ENCODE measurements at places on chromosomes 6 and 20.

DNA sequence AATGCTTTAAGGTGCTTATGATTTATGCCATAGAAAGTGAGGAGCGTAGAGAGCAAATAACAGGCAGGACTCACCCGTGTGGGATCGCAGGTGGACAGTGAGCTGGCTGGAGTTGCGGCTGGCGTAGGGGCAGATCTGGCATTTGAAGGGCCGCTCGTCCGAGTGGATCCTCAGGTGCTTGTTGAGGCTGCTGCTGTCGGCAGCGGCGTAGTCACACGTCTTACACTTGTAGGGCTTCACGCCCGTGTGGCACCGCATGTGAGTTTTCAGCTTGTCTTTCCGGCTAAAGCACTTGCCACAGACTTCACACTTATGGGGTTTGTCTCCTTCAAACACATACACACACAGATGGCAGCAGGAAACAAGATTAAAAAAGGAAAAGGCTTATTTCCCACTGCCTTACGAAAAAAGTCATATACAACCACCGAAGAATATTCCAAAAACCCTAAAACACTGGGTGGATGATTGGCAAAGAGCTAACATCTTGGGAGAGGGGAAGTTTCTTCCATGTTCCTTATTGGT is 31.5 kb downstream of the ZFP64 start:
- no peak for DNase-seq

DNA sequence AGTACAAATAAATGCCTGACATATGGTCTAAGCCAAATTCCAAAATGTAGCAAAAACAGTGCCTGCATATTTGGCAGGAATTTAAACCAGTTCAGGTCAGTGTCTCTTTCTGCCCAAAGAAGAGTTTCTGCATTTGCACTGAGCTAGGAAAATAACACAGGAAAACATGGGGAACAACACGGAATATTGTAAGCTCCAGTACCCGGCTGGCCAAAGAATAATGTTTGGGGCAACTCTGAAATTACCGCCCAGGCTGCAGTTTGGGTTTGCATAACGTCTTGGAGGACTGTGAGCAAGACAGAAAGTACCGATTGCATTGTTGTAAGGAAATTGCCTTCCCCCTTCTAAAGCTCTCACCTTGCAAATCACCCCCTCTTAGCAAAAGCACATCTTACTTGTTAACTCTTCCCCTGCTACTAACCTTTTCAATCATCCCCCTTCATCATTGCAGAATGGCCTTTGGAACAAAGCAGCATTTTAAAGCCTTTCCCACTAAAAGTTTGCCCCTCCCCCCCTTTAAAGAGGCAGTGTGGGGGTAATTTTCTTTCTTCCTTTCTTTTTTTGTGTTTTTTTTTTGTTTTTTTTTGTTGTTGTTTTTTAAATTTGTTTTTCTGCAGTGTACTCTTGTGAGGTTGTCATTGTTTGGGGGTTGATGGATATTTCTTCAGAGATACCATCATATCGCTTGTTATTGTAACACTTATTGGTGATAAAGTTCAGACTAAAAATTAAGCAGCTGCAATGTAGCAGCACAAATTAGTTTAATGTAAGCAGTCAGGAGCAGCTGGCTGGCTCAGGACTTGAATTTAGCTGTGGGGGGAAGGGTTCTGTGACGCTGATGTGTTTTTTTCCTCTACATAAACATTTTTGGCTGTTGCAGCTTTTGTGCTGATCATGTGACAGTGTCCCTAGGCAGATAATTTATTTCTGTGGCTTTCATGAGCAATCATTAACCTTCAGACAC is 100.0 kb upstream of the CITED2 start:
- peak; percentile 33 for DNase-seq

DNA sequence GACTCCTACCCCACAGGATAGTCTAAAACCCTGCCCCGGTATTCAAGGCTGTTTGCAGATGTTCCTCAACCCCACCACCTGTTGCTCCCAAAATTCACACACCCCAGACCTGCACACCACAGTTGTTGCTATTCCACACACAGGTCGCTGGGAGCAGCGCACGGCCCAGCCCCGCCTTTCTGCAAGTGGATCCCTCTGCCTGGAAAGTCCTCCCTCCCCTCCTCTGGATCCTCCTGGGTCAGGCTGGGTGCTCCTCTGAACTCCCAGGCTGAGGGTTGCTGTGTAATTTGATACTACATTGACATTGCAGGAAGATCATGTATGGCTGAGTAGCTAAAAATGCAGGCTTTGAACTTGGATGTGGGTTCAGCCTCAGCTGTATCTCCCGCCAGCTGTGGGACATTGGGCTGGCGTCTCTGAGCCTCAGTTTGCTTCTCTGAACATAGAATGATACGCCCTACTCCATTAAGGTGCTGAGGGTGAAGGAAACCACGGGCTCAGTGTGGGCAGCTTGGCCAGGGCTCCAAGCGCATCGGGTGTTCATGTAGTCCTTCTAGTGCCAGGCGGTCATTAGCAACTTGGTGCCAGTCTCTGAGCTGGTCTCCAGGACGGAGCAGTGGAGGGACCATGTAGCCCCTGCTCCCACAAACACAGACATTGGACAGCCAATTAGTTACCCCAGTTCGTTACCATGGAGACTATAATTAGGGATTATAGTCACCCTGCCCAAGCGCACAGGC is 13.9 kb upstream of the CCN5 start:
- DNase-seq = peak; percentile 57

DNA sequence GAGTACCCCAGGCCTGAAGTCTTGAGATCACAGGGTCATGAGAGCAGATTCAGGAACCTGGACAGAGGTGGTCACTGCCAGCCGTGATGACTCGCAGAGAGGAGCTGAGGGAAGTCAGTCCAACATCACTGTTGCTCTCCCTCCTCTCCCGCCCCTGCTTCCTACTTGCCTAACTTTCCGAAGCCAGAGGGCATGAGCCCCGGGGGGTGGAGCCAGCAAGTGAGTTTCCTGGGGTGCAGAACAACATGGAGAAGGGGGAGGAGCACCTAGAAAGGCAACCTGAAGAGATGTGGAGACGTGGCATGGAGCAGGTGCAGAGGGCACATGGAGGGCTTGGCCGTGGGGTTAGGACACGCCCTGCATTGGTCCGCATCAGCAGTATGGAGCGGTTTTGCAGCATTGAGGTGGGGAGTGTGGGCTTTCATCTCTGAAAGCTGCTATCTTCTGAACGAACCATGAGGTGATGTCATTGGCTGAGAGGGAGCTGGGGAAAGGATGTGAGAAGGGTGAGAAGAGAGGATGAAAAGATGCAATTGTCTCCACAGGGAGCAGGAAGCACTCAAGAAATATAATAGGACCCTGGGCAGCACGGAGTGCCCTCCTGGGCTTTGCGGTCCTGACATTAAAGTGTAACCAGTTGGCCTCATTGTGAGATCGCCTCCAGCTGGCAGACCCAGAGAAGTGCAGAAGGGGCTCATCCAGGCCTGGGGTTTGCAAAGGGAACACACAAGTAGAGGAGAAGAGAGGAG is 25.0 kb downstream of the GDAP1L1 start:
- no peak for DNase-seq

- DNase-seq = no peak
Measured at GRCh38 chr20:33977535-33977934, 16.2 kb upstream of the RALY start.

DNA sequence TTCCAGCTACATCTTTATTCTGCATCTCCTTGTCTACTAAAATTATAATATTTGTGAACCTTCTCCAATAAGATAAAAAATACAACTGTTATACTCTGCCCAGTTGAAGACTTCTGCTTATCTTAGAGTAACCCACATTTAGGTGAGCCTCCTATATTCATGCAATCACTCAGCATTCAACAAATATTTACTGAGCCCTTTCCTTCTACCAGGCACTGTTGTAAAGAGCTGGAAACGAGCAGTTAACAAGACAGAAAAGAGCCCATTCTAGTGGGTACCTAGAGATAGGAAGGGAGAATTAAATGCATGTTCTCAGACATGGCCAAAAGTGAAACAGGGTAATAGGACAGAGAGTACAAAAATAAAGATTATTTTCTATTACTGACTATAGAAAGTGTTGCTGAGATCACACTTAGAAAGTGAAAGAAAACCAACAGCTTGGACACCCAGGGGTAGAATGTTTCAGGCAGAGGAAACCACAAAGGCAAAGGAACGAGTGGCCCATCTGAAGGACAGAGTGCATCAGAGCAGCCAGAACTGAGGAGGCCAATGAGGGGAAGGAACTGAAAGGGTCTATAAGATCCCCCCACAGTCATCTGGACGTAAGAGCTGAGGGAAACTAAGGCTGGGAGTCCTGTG is 50.8 kb upstream of the SMLR1 start:
- no peak for DNase-seq

DNA sequence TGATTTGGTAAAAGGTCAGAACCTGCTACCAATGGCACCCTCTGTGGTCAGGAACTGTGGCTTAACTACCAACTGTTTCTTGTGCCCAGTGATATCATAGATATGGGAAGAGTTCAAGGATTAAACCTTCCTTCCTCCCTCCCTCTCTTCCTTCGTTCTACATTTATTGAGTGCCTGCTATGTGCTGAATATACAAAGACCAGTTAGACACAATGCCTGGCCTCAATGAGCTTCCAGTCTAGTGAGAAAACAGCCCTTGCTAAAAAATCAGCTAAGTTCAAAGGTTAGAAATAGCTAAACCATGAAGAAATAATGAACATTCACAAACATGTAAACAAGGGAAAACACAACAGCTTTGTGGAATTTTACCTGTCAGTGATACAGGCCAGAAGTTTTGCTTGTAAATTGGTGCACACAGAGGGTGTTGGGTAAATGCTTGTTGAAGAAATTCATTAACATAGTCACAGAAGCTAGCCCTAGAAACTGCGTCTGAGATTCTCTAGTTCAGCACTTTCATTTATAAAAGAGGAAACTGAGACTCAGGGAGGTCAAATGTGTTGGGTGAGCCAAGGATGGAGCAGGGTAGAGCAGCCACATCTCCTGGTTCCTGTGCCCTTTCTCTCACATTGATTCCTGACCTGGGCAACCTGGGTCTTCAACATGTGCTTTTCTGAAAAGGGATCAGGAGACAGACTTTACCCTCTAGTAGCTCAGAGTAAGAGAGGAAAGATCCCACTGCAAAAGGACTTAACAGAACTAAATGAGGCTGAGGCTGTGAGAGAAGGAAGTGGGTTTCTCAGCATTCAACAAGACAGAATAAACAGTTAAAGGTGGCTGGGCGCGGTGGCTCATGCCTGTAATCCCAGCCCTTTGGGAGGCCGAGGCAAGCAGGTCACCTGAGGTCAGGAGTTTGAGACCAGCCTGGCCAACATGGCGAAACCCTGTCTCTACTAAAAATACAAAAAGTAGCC is 14.4 kb upstream of the FOXO3 start:
- no peak for DNase-seq

- DNase-seq = no peak
Measured at GRCh38 chr6:25536781-25537180, 115.2 kb upstream of the SCGN start.

- peak; percentile 24 for DNase-seq
Measured at GRCh38 chr20:258963-259362, 1.4 kb downstream of the DEFB132 start.
